ENCODE measurements at places on chromosomes 4 and X.

DNA sequence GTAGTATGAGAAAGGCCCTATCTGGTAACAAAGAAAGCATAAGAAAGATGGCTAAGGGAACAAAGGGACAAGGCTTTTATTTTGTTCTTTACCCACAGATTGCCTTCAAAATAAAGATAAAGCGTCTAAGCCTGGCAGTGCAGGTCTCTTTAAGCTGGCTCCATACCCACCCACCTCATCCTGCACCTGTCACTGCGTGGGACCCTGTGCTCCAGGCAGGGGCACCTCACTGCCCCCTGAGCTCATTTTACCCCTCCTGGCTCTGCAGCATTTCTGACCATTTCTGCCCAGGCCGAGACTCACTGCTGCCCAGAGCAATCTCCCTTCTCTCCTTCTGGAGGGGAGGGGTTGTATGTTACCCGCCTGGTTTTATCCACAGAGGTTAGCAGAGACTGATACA, 1.7 kb upstream of the CYP4V2 start:
- DNase-seq: no peak

- no peak for DNase-seq
Observed at GRCh38 chr4:137572163-137572562, 39.9 kb upstream of the PCDH18 start.

GRCh38 chr4:182644683-182645050, 272.5 kb downstream of the DCTD start:
- DNase-seq: no peak

GRCh38 chr4:605702-606425, 19.5 kb upstream of the PDE6B start:
- no peak for DNase-seq

GRCh38 chr4:37793562-37793961, 32.9 kb upstream of the PGM2 start:
- peak; percentile 5 for DNase-seq

DNA sequence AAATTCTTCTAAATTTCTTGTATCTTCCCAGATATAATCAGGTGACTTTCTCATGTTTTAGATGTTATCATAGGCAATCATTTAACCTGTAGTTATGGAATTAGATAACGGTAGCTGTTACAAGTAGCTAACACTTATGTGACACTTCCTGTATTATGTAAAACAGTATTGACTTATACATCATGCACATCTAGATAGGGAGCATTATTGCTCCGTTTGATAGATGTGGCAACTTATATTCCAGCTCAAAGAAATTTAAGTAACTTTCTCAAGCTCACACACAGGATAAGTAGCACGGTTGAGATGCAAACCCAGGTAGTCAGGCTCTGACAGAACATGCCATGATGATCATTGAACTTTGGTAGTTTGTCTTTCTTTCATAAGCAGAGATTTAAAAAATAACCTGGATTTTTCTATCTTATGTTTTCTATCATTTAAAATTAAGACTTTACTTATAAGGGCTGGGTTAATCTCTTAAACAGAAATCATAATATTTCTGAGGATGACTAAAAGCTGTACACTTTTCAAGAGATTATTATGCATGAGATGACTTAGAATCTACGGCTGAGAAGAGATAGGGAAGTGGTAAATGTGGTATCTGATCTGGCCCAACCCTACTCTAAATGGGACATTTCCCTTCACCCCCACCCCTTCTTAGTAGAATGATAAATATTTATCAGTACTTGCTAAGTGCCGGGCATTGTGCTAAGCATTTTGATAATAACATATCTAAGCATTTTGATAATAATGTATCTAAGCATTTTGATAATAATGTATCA, 69.1 kb upstream of the HPGD start:
- DNase-seq: no peak

GRCh38 chr4:184329659-184330400, 112.2 kb upstream of the ENPP6 start:
- no peak for DNase-seq

DNA sequence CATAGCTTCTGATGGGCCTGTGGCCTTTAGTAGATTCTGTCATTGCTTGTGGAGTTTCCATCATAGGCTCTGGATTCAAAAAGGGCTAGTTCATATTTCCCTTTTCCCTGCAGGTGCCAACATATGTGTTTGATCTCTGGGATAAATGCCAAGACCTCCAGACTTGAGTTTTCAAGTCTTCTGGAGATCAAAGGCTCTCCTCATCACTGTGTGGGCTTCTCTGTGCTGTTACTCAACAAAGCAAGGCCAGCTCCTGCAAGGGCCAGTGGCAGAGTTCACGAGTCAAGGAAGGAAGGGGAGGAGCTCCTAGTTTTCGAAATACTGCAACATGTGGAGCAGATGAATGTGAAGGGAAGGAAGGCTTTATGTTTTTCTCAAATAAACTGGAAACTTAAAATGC, 62.7 kb upstream of the SCML1 start:
- DNase-seq: no peak

DNA sequence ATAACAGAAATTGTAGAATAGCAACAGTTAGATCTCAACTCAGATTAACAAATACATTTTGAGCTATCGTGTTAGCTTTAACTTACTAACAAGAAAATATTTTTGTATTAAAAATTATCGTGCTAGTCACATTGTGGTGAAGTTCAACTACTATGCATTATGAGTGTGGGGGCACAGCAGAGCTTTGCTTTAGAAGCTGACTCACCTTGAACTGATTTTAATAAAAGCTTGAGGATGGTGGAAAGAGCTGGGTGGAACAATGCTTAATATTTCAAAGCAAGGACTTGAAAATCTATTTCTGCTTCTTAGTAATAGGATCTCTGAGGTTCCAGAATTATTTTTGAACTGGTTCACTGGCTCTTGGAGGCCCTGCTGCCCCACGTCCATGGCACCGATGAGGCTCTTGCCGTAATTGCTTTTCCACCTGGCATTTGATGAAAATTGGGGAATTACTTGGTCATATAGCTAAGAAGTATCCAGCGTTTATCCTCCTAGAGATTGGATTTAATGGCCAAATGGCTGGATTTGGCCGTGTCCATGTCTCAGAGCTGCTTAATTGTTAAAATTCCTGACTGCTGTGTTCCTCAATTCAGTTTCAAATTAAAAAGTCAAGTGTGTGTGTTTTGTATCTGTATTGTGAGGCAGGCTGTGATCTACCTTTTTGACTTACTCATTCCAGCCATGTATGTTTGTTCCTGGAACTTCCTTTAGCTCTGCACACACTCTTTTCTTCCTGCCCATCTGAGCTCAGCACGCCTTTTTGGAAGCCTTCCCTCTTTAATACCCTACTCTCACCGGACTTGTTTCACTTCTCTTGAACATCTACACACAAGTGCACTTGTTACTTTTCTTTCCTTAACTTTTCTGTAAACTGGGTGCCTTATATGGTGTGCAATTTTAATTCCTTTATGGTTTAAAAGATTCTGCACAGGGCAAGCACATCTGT, 66.6 kb upstream of the LIMCH1 start:
- no peak for DNase-seq

DNA sequence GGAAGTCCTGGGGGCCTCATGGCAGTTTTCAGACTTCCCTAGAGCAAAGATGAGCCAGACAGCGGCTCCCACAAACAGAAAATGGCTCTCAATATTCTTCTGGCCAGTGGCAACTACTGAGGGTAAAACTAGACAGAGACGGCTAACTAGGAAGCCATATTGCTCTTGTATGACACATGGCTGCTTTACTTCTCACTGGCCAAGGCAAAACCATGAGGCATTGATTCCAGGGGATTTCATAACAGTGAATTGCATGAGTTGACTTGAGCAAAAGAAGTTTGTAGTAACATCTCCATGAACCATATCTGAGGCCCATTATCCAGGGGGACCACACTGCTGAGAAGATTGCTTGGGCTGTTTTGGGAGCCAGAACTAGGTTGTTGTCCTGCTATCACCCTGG, 13.7 kb upstream of the TLR8 start:
- DNase-seq: no peak

DNA sequence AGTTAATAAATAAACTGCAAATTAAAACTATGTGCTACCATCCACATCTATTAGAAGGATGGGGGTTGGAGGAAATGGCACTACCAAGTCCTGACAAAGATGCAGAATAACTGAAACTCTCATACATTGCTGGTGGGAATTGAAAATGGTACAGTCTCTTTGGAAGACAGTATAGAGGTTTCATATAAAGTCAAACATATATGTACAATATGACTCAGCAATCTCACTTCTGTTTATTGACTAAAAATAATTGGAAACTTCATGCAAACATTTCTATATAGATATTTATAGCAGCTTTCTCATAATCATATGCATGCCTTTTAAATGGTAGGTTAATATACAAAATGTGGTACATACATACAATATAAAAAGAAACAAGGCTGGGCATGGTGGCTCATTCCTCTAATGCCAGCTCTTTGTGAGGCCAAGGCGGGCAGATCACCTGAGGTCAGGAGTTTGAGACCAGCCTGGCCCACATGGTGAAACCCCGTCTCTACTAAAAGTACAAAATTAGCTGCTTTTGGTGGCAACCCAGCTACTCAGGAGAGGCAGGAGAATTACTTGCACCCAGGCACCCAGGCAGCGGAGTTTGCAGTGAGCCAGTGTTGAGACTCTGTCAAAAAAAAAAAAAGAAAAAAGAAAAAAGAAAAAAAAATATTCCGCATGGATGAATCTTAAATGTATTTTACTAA, 225.0 kb upstream of the CXXC4 start:
- no peak for DNase-seq

- DNase-seq: no peak
Observed at GRCh38 chrX:39211501-39211900, 410.2 kb downstream of the MID1IP1 start.
